Activated naive CD4-positive, alpha-beta T cell (primary cell): ENCODE measurements at places on chromosomes 5 and 9.

DNA sequence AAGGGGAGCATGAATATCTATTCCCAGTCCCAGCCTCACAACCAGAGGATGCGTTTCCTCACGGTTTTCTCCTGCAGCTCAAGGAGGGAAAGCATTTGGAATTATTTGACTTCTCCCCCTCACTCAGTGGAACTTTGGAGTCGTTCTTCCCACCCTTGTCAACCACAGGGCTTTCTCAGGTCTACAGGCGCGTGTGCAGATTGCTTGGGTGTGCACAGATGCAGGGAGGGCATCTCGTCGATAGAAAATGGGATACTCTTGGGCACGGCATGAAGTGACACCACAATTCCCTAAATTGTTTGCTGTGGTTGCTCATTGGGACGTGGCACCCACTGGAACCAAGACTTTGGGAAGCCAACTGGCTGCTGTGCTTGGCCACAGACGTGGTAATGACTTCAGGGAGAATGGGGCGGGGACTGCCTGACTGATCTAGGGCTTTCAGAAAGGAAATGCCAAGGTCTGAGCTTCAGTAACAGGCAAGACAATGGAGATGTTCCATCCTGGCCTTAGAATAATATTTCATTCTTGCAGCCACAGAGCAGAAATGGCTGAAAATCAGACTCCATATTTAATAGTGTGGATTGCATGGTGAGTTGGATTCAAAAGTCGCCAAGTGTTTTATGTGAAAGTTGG, 12.2 kb upstream of the OBP2B start:
- DNase-seq, result no peak

GRCh38 chr9:16726718-16727451, 143.6 kb downstream of the BNC2 start:
- DNase-seq, result no peak

- no peak for DNase-seq
These were observed 2.6 kb upstream of the PLPPR1 start for GRCh38 chr9:101025940-101026339.

GRCh38 chr5:490116-491106, 33.8 kb downstream of the SLC9A3 start:
- DNase-seq, result no peak

DNA sequence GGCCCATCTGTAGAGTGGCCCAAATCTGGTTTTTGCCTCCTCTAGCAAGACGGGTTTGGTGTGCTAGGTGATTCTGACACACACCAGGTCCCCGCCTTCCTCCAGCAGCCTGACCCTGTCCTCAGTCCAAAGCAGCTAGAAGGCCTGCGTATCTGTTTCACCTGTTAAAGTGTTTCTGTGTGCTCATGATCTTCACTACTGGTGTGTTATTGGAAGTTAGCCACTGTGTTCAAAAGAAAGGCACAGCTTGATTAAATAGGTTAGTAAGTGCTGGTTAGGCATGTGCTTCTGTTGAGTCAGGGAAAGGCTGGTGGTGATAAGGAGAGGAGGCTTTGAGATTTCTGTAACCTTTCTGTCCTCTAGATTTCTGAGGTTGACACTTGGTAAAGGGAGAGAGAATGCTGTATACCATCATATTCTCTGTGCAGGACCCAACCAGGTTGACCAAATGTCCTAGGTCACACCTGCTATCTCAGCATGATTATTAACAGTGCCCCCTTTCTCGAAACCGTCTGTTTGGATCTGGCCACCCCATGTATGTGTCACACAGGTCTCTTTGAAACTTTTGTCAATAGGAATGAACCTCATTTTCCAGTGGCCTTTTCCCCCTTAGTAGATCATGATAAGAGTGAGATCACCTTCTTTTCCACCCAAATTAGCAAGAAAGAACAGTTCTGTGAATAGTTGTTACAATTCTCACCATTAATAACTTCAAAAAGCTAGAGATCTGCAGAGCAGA, 58.8 kb downstream of the ARHGAP26 start:
- no peak for DNase-seq

DNA sequence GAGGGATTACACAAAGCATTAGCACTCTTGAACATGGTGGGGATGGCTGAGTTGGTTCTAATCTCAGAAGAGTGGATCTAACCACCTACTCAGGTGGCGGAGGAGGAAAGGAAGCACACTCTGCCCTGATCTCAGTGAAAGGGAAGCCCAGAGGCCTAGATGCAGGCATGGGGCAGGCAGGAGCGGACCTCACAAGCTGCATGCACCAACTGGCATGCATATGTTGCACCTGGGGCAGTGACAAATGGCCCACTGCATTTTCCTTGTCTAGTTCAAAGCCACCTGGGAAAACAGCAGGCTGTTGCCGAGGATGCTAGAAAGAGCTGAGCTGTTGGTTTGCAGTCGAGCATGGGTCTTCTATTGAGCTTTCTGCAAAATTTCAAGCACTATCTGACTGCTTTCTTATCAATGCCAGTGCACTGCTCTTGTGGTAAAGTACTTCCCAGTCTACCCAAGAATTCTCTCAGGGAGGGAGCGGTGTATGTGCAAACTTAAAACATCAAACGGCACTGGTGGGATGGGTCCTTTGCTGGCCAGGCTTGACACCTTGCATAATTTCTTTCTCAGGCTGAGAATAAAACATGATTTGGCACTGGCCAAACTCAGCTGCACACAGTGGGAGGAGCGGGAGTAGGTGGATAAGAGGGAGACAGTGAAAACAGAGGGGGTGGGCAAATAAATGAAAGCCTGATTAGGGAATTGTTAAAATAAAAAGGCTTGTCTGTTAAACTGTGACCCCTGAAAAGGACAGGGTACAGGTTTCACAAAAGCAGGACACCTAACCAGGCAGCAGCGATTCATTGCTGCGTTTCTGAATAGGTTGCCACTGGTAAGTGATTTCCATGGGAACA, 108.9 kb downstream of the MARCHF3 start:
- no peak for DNase-seq
